ENCODE measurements at places on chromosomes 4 and X.
A peak's percentile ranks its signal among the peaks of the same experiment; 100 is the strongest.

DNA sequence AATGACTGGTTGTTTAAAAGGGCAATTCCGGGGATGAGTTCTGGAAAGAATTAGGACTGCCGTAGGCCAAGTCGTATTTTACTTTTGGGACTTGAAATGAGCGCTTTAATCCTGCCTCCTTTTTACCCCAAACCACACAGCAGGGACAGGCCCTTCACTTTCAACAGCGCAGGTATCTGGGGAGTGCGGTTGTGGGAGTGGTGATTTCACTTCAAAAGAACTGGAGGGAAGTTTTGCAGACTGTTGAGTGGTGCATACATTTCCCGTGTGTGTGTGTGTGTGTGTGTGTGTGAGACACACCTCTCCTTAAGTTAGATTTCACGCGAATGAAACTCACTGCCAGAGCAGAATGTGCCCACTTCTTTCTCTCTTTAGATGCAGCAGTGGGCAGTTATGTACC lies 2.8 kb downstream of the NHS start:
- DNase-seq, result no peak

GRCh38 chrX:17247144-17247543 lies 127.9 kb upstream of the NHS start:
- DNase-seq, result no peak

DNA sequence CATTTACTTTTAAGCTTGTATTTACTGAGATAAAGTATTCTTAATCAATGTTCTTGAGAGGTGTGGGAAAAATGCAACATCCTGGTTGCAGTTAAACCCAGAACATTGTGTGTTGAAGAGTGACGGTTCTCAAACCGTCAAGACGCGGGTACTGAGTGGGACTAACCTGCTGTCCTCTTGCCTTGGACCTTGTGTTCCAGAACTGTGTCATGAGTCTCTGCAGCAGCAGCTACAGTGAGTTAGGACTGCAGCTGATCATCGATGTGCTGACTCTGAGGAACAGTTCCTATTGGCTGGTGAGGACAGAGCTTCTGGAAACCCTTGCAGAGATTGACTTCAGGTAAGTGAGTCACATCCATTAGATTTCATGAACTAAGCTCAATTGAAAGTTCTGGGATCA lies 59.7 kb downstream of the HTT start:
- no peak for DNase-seq

- no peak for DNase-seq
Measured at GRCh38 chr4:165207016-165207430, 338 bp upstream of the KLHL2 start.

GRCh38 chr4:118909173-118909956 lies 20.7 kb downstream of the SYNPO2 start:
- no peak for DNase-seq

GRCh38 chrX:123215397-123216089 lies 31.5 kb downstream of the GRIA3 start:
- DNase-seq, result no peak

- no peak for DNase-seq
Measured at GRCh38 chrX:46953137-46953527, 40.9 kb downstream of the JADE3 start.

GRCh38 chr4:1338752-1339414 lies 8.1 kb upstream of the UVSSA start:
- DNase-seq, result no peak

- DNase-seq, result no peak
Measured at GRCh38 chrX:81168391-81168790, 33.3 kb downstream of the HMGN5 start.

DNA sequence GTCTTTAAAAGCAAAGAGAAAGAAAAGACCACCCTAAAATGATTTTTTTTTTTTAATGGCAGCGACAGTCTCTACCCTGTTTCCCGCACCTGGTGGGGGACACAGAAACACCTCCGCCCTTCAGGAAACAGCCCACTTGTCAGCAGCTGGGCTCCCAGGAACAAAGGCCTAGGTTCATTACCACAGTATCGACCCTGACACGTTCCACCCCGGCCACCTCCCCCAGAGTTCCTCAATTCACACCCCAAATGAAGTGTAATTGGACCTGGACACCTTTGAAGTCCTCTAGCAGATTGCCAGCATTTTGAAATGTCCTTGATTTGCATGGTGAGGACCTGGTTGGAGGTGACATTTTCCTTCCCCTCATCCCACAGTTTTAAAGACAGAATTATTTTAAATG lies 175.0 kb upstream of the BCOR start:
- DNase-seq, result no peak

- no peak for DNase-seq
Measured at GRCh38 chrX:15546745-15547144, 46.1 kb downstream of the BMX start.

GRCh38 chr4:22029803-22030202 lies 81.2 kb upstream of the KCNIP4 start:
- DNase-seq, result no peak

DNA sequence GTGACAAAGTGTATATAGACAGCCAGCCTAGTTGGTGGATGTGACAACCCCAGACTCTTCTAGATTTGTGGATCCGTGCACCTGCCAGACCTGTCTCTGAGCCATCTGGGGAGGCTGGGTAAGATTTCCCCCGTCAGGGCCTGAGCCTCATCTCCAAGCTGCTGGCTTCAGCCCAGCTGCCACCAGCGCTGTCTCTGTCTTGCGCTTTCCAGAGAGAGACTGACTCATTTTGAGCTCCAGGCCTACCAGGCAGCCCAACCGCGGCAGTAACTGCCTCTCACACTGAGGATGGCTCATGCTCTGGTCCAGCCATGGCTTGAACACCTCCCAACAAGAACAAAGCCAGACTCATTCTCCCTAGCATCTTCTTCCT lies 26.4 kb downstream of the NOP14 start:
- peak; percentile 35 for DNase-seq

DNA sequence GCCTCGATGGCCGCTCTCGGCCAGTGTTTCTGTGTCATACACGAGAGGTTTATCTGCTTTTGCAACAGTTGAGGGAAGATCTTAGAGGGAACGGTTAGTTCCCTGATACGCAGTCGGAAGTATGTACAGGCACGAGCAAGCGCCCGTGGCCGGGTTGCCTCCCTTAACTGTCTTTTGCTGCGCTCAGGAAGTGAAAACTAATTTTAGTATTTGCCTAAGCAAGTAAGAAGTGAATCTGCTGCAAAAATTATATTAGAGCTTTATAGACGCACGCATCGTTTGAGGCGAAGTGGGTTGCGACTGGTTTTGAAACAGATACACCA lies 695 bp downstream of the MTM1 start:
- peak; percentile 42 for DNase-seq

GRCh38 chr4:175034986-175035705 lies 117.0 kb downstream of the ADAM29 start:
- DNase-seq, result no peak

DNA sequence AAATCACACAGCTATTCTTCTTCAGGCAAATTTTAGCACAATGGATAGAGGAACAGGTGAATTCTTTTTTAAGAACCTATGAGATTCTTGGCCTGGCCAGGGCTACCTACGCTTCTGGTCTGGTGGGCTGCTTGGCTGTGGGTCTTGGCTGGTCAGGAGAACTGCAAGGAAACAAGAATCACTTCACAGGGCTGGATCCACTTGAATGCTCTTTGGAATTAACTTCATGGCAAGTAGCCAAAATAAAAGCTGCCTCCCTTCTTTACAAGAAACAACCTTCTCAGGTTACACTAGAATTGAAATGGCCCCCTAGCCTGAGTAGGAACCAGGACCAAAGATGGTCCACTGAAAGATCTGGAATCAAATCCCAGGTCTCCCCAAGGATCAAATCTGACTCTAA lies 519.1 kb downstream of the IQCM start:
- DNase-seq, result no peak

DNA sequence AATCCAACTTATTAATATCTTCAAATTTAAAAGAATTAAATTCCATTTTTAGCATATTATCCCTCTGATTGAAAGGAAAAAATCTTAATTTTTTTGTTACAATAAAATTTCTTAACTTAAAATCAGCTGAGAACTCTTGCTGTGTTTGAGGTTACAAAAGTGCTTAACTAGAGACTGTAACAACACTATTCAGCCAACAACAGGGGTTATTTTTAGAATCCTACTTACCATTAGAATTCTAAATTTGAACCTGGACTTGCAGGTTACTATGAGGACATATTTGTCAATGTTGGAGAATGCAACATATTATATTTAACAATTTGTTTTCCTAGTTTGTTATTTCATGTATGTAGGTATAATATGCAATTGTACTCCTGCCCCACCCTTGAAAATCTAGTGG lies 238.1 kb upstream of the CXXC4 start:
- DNase-seq, result no peak

- no peak for DNase-seq
Measured at GRCh38 chr4:119526786-119527550, 101.6 kb downstream of the PDE5A start.

DNA sequence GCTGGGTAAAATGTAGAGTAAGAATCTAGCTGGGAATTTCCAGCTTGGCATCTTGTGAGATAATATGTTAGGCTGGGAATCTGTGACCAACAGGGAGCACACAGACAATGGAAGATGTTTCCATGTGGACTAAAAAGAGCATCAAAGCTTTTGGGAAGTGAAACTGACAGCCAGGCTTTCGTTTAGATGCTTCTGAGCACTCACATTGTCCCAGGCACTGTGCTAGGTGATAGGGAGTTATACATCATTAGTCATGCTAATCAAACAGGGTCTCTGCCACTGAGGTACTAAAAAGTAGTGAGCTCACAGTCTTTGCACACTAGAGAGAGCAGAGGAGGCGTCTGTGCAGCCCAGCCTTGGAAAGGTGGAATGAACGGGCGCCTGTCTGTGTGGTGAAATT lies 101.9 kb upstream of the SCOC start:
- DNase-seq, result no peak

GRCh38 chr4:123114915-123115756 lies 192.7 kb upstream of the NUDT6 start:
- DNase-seq, result no peak

- no peak for DNase-seq
Measured at GRCh38 chr4:60359746-60360367, 840.3 kb upstream of the ADGRL3 start.

DNA sequence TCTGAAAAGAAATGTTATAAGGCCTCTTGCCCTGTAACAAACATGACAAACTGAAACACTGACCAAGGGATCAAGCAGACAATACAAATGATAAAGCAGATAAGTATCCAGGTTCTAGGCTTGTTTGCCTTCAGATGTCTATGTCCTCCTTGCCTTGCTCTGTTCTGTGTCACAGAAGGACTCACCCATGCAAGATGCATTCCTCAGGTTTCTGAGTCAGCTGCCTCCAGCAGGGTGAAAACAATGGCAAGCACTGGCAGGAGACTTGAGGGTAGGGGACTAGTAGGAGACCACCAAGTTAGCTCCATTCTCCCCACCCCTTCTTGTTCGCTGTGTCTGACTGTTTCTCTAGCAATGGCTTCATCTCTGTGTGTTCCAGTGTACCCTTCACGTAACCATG lies 76.6 kb upstream of the CXXC4 start:
- no peak for DNase-seq

- peak; percentile 48 for DNase-seq
Measured at GRCh38 chrX:24081661-24082154, 27.0 kb downstream of the EIF2S3 start.

DNA sequence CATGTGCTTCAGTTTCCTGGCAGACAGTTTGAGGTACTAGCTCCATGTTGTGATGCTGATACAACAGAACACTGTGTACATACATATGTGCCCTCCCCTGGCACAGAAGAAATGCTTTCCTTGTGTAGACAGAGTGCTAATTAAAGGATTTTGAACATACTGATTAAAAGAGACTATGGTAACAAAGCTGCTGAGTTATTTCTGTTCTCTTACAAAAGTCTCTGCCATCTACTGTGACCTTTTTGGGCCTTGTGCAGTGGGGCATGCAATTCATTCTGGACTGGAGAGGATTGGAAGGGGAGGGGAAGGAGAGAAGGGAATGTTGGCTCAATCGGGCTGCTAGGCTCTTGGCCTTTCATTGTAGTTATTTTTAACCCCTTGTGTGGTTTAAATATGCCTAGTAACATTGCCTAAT lies 6.0 kb downstream of the PDLIM5 start:
- DNase-seq, result no peak

DNA sequence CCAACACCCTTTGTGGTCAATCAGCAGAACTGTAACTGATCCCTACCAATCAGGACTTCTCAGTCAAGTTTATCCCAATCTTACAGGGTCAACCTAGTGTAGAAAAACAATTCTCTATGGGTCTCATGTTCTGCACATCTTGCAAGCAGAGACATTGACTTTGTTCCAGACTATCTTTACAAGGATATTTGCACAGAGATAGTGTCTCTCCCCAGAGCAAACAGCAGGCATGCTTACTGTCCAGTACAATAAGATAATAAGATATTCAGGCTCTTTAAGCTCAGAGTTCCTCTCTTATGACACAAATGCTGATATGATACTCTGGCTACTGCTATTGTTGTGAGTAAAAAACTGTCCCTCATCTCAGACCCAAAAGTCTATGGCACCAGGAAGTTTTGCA lies 53.2 kb downstream of the ACSL4 start:
- no peak for DNase-seq

All from CD4-positive, alpha-beta T cell treated with Interleukin-6 at 100 ng/mL for 8 hours (primary cell).